ENCODE measurements at places on chromosomes 11 and 22.
A peak's percentile ranks its signal among the peaks of the same experiment; 100 is the strongest.

DNA sequence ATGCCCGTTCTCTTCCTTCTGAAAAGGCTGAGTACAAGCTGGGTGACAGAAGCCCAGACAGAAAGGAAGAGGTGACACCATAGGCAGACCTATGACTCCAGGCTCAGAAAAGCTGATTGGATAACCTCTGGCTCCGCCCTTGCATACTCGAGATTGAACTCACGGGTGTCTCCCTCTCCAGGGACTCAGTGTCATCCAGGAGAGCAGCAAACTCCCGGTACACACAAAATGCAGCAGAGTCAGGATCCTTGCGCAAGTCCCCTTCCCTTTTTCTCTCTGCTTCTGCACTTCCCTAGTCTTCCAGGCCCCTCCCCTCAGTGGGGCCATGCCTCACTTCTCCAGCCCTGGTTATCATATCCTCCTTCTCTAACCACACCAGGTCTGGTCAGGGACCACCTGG, 9.8 kb downstream of the SCN4B start:
- no peak for DNase-seq

- DNase-seq = no peak
These were observed 975.5 kb upstream of the CCDC90B start for GRCh38 chr11:84261707-84262106.

GRCh38 chr11:43898574-43898973, 17.9 kb downstream of the ALKBH3 start:
- DNase-seq = no peak

DNA sequence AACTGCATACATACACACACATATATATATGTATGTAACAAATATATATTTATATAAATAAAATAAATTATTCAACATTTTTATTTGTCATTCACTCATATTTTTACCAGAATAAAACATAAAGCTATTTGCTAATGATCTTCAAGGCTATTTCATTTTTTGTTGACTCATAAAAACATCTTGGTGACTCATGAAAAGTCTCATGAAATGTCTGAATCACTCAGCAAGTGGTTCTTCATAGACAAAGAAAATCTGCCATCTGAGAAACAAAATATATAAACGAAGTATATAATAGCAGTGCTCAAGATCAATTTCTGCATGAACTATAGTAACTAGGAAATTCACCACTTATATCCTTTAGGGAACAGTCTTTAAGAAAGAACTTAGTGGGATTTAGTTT, 764.8 kb upstream of the FAT3 start:
- no peak for DNase-seq

DNA sequence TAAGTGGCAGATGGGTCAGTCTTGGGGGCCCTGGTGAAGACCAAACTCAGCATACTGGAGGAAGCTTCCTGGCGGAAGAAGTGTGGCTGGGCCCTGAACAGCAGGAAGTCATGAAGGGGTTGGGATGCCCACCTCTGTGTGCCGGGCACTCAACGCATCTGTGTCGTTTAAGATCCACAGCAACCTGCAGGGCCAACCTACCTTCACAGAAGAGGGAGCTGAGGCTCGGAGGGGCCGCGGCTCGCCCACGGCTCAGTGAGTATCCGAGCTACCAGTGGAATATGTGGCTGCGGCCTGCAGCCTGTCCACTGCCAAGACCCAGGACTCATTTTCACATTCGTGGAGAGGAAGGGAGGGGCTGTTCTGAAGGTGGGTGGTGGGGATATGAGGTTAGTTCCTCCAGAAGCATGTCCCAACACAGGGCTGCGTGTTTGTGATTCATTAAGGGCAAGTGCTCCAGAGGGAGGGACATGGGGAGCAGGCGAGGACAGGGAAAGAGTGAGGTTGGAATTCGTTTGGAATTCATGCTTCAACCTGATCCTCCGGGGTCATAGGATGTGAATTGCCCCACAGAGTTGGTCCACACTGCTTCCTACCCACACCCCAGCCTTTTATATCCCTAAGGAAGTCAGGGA, 99.6 kb downstream of the MPPED1 start:
- no peak for DNase-seq

DNA sequence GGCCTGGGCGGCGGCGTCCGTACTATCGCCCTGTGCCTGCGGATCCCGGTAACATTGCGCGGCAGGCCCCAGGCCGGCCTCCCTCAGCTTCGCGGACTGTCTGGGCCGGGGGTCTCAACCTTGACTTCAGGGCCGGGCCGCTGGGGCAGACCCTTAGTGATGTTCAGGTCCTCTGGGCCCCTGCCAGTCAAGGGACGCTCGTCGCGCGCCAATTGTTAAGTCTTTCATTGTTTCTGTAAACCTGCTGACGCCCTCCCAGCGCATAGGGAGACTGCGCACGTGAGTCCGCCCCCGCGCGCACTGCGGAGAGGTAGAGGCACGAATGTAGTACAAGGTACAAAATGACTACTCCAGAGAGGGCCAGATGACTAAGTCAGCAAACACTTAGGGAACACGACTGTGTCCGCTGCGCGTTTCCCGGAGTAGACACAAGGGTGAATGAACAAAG, 451 bp upstream of the HDHD5 start:
- peak; percentile 35 for DNase-seq

GRCh38 chr11:76291576-76292526, 85.5 kb upstream of the WNT11 start:
- DNase-seq = no peak

DNA sequence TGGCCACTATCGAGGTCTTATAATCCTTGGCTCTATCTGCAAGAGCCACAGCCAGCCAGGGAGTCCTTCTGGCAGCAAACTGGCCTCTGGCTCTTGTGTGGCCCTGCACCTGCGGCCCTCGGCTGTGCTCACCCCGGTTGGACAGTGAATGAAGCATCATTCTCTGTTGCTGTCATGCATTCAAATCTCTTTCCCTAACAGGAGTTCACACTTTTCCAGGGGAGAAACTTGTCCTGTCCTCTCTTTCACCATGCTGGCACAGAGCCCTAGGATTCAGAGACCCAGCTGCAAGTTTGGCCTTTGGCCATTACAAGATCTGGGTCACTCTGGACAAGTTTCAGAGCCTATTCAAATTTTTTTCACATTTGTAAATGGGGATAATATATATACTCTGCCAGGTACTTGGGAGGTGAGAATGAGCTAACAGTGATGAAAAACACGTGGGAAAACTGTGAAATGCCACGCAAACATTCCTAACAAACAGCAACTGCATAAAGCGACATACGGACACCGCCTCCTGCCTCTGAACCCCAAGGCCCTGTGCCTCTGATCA, 34.2 kb downstream of the TMEM184B start:
- DNase-seq = no peak

GRCh38 chr11:11025087-11025486, 167.2 kb upstream of the ZBED5 start:
- no peak for DNase-seq

- peak; percentile 67 for DNase-seq
These were observed 3.5 kb upstream of the KRTAP5-6 start for GRCh38 chr11:1693327-1694063.

- DNase-seq = no peak
These were observed 60.2 kb upstream of the CRTAM start for GRCh38 chr11:122778148-122778547.

DNA sequence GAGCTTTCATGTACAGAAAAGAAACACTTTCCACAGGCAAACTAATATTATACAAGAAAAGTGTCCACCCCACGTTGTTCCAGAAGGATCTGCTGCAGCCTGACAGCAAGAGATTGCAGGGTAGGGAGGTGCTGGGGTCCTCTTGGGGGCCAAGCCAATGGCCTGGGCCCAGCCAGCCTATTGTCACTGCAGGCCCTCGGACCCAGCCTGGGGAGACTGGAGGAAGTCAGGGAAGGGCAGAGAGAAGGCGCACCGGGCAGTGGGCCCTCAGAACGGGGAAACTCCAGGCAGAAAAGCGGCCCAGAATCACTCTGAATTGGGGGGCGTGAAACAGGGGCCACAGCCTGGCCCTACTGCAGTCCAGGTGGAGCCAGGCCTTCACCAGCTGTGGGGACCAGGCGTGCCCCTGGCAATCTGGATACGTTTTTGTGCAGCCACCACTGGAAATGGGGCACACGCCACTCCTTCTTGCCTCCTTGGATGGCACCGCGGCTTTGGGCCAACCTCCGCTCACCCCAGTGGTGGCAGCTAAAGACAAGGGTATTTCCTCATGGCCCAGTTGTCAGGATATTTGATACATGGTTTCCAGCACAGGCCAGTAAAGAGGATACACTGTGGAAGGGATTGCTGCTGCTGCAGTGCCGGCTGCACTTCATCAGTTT, 3.9 kb upstream of the NAP1L4 start:
- no peak for DNase-seq

DNA sequence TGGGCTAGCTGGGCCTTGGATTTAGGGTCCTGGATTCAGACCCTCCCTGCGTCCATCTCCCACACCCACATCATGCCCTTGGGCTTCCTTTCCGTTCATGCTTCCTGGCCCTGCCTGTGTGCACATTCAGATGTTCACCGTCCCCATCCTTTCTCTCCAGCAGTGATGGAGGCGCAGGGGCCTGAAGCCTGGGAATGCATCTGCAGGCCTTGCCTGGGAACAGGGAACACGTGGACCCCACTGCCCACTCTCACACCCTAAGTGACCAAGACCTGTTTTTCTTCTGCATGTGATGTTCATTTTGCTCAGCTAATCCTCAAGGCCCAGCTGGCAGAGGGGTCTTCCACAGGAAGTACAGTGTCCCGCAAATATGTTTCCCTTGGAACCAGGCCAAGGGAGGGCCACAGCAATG, 91.6 kb upstream of the PARVA start:
- DNase-seq = no peak

GRCh38 chr22:49354516-49355210, 473.0 kb downstream of the BRD1 start:
- DNase-seq = no peak

DNA sequence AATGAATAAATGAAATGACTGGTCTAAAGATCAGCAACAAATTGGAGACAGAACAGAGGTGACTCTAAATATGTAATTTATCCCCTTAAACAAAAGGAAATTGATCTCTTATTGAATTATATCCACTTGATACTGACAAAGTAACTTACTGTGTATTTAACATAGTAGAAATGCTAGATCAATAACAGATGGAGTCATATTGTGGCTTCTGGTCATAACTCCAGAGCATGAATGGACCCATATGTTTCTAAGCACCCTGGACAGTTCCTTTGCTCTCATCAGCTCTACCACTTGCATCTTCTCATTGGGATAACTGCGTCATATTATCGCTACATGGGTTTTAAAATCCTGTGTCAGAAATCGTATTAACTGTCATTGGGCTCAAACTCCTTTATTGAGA, 222.3 kb downstream of the ETS1 start:
- no peak for DNase-seq

DNA sequence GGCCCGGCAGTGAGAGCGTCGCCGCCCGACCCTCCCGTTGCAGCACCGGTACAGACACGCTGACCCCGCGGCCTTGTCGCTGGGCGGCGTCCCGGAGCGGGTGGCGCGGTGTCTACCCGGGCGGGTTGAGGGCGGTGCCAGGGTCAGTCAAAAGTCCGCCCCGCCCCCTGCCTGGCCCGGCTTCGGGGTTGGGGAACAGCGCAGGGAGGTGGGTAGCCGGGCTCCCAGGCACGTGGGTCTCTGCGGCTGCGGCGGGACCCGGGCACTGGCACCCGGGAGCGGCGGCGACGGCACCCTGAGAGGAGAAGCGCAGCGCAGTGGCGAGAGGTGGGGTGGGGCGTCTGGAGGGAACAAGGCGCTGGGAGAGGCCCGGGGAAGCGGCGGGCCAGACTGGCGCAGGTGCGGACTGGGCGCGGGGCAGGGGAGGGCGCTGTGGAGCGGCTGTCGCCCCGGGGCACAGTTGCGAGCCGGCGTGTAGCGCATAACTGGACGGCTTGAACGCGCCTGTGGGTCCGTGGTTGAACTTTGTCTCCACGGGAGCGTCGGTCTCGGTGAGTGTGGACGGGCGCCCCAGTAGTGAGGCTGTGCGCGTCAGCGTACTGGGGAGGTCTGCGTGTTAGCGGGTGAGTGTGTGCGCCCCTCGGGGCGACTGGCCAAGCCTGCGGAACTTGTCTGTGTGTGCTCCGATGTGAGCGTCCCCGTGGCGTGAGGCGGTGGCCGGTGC, at the start of gene P2RY2:
TSS of gene P2RY2 (plus strand) at position 176 of the 724 bp plus-strand sequence. CDS start 15,879 bp downstream, outside the sequence.
- DNase-seq = peak; percentile 27

DNA sequence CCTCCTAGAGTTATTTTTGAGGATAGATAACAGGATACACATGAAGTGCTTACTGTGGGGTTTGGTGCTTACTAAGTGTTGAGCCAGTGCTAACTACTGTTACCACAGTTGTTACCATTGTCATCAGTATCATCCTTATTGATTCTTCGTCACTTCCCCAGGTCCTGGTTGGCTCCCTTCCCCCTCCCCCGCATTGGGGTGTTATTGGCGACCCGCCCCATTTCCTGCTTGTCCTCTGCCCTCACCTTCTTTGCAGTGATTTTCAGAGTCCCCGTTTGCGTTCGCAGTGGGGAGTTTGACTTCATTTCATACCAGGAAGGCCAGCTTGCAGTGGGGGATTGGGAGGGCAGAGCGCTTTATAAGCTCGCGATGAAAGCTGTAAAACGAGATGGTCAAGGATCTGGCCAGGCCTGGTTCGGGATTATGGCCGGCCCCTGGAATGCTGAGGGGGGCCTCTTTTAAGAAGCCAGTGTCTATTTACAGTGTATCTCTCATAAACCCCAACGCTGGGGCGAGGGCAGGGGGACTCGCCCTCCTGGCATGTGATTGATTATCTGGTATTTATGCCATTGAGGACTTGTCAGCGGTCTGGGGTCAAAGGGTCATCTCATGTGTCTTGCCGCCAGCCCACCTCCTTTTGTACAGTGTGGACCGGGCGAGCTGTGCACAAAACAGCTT, 84.6 kb upstream of the NNMT start:
- DNase-seq = no peak

- DNase-seq = no peak
These were observed 46.4 kb upstream of the SC5D start for GRCh38 chr11:121246021-121246768.

GRCh38 chr11:46759196-46759595, 40.2 kb downstream of the F2 start:
- no peak for DNase-seq

DNA sequence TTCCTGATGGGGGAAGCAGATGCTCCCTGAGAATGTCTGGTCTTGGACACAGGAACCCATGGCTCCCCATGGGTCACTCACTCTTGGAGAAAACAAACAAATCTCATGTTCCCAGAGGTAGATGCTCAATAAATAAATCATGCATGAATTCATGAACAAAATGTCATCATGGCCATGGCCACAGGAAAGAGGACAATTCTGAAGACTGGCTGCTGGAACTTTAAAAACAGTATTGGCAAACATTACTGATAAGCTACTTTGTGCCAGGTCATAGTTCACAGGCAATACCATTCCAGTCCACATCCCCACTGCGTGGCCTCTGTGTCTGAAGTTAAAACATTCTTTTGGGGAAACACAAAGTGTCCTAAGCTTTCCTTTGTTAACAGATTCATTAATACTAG, 9.2 kb upstream of the SMIM35 start:
- DNase-seq = no peak

Data from stimulated activated CD8-positive, alpha-beta memory T cell treated with anti-CD3 and anti-CD28 coated beads, Interleukin-2, amount 100 ng/mL, for 48 hours (primary cell).